ENCODE measurements at places on chromosomes 7 and 10. TPM values are rescaled to one million over a fixed set of nuclear protein-coding genes. Genes with fewer than 3 reads are reported as not detected.

FAM20C gene
- total RNA-seq = 33.8 TPM

OPALIN gene
- total RNA-seq = not detected

ABLIM1 gene
- 129 TPM for total RNA-seq

VAX1 gene
- total RNA-seq = not detected

AS3MT gene
- 0.29 TPM for total RNA-seq

SKIDA1 gene
- total RNA-seq = 3.6 TPM

AGBL3 gene
- 3.9 TPM for total RNA-seq

SPDYE5 gene
- total RNA-seq = 0.39 TPM

CC2D2B gene
- 7.0 TPM for total RNA-seq

SPDYE3 gene
- total RNA-seq = not detected
